RKO (cell line): ENCODE measurements at places on chromosomes 2 and 18.

DNA sequence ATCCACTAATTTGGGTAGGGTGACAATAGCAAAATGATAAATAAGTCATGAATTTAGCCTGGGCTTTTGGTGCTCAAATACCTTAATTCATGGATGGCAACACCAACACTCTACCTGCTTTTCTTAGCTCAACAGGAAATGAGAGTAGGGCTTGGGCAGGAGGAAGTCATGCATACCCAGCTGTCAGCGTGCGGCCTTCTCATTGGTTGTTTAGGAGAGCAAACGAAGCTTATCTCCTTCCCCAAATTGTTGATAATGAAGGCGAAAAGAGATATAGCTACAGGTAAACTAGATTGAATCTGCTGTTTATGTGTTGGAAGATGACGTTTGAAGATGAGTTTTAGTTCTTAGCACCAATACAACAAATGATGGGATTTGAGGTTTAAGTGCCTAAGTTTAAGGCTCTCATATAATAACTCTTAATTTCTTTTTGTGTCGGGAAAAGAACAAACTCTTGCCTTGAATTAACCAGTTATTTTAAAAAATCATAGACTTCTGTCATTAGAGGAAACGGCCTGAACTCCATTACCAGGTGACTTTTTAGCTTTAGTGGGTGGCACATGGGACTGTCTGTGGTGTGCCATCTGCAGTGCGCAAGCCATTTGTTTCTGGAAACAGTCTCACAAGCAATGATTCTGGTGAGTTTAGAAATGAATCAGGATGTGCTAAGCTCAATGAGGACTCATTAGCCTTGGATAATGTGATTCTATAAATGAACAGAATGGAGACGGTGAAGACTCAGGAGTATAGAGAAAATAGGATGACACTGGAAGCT lies 19.8 kb downstream of the MAP4K4 start:
- no peak for DNase-seq

GRCh38 chr18:59085797-59086196 lies 53.9 kb upstream of the SEC11C start:
- DNase-seq, result peak; percentile 2

- DNase-seq, result no peak
These were observed 154.1 kb downstream of the DPP4 start for GRCh38 chr2:161919873-161920272.

- no peak for DNase-seq
These were observed 123.3 kb upstream of the NYAP2 start for GRCh38 chr2:225276207-225276606.

DNA sequence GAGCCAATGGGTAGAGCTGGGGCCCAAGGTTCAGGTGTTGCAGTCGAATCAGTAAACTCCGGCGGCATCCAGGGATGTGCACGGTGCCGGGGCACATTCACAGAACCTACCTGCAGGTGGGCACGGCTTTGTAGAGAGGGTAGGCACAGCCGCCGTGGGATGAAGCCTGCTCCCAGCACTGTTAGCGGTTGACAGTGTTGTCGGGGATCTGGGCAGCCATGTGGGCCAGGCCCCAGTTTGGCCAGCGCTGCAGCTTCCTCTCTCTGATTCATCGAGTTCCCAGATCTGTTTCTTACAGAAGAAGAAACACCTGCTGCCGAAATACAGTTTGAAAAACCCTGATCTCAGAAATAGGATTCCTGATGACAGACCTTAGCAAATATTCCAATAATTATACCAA lies 274.8 kb downstream of the AGAP1 start:
- DNase-seq, result no peak

- DNase-seq, result no peak
These were observed 28.0 kb upstream of the MGAT5 start for GRCh38 chr2:134225841-134226240.

DNA sequence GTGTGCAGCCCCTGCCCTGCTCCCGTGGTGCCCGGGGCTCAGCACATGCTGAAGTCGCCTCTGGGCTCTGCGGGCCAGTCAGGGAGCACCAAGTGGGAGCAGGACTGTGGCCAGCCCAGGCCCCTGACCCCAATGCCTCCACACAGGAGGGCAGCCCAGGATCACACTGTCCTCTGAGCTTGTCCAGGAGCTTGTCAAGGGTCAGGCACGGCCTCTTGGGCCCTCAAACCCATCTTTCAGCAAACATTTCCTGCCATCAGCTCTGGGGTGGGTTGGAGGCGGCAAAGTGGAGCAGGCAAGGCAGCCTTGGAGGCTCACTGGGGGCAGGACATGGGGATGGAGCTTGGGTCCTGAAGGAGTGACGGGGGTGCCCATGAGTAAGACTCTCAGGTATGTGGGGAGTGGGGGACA lies 10.3 kb downstream of the SNED1 start:
- no peak for DNase-seq

- DNase-seq, result no peak
These were observed 111.1 kb upstream of the RIOK3 start for GRCh38 chr18:23341983-23342382.

GRCh38 chr2:144414324-144414845 lies 105.5 kb downstream of the ZEB2 start:
- DNase-seq, result peak; percentile 7

DNA sequence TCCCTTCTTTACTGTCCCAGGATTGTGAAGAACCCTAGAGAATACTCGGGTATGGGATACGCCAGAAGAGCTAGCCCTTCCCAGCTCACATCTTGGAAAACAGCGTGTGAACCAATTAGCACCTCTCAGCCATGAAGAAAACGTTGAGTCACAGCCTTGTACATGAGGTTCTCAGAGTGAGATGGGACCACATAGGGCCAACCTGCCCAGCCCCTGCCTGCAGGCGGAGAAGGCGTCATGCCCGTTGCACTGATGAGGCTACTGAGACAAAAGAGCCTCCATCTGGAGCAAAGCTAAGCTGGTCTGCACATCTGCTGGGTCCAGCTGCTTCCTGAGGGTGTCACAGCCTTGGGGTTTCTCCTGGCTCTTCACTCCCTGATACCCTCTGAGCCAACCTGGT lies 92.2 kb downstream of the LBH start:
- DNase-seq, result no peak

- DNase-seq, result peak; percentile 28
These were observed 87.3 kb downstream of the COLEC12 start for GRCh38 chr18:413233-413632.

- DNase-seq, result no peak
These were observed 2.4 kb downstream of the ITGA4 start for GRCh38 chr2:181459621-181460021.

- DNase-seq, result no peak
These were observed 1.4 kb downstream of the IHH start for GRCh38 chr2:219059375-219059724.

- DNase-seq, result no peak
These were observed 84.3 kb upstream of the LGALSL start for GRCh38 chr2:64369706-64370105.

GRCh38 chr18:9613550-9614400 lies 584 bp downstream of the PPP4R1 start:
- peak; percentile 56 for DNase-seq

- DNase-seq, result peak; percentile 74
These were observed 758 bp downstream of the SCLY start for GRCh38 chr2:238061315-238062202.

- DNase-seq, result no peak
These were observed 133.4 kb downstream of the PLCL1 start for GRCh38 chr2:197937814-197938213.

GRCh38 chr2:215921895-215922294 lies 91.5 kb downstream of the MREG start:
- peak; percentile 66 for DNase-seq
